OCI-M1 (cell line): ENCODE measurements at places on chromosomes 7 and 10.

DNA sequence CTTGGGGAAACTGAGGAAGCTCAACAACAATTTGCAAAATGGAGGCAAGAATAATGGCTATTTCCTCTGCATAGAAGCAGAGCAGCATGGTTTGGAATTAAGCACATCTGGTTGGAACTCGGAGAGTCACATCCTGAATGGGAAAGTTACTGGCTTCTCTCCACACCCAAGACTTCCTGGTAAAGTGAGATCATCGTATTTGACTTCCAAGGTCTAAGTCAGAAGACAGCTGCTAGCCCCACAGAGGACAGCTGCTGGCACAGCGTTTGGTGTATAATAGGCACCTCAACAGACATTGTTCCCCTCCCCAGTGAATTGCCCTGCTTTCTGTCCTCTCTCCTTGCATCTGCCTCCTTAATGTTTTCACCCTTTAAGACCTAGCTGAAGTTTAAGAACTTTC is 37.0 kb upstream of the NRF1 start:
- no peak for DNase-seq

GRCh38 chr10:33267708-33268107 is 66.8 kb downstream of the NRP1 start:
- no peak for DNase-seq

- DNase-seq: no peak
Measured at GRCh38 chr10:71432956-71433767, 36.4 kb downstream of the CDH23 start.

DNA sequence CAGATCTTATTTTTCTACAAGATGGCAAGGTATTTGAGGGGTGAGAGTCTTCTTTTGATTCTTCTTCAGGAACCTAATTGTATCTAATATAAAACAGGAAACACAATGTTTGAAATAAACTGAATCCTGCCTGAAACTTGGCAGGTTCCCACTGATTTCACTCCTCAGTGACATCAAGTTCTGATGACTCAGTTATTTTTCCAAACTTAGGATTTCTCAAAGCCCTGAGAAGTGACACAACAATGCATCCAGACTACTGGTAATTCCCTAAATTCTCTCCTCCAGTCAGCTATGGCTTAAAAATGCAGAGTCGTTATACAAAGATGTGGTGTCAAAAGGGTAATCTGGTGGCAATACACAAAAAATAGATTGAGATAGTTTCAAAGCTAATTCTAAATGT is 80.9 kb downstream of the ABLIM1 start:
- no peak for DNase-seq

GRCh38 chr7:26489391-26489790 is 197.7 kb downstream of the SNX10 start:
- DNase-seq: no peak
